NCI-H510A treated with DMSO at 0.1 percent for 48 hours (cell line): ENCODE measurements at places on chromosomes 11 and 22.

DNA sequence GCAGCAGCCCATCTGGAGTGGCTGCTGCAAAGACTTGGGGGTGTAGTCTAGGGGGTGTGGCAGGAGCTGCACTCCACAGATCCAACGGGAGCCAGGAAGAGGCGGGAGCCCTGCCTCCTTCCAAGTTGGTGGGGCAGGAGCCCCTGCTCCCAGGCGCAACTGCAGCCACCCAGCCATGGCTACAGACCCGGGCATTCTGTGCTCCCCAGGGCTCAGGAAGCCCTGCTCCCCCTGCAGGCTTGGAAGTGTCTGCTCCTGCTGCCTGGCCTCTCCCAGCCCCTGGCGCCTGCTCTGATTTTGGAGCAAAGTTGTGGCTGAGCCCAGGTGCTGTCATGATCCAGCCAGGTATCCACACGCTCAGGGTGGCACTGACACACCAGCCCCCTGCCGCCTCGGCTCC lies 58.5 kb downstream of the CCDC34 start:
- DNase-seq = no peak

- no peak for DNase-seq
These were observed 93.7 kb downstream of the FCHSD2 start for GRCh38 chr11:73048446-73048845.

DNA sequence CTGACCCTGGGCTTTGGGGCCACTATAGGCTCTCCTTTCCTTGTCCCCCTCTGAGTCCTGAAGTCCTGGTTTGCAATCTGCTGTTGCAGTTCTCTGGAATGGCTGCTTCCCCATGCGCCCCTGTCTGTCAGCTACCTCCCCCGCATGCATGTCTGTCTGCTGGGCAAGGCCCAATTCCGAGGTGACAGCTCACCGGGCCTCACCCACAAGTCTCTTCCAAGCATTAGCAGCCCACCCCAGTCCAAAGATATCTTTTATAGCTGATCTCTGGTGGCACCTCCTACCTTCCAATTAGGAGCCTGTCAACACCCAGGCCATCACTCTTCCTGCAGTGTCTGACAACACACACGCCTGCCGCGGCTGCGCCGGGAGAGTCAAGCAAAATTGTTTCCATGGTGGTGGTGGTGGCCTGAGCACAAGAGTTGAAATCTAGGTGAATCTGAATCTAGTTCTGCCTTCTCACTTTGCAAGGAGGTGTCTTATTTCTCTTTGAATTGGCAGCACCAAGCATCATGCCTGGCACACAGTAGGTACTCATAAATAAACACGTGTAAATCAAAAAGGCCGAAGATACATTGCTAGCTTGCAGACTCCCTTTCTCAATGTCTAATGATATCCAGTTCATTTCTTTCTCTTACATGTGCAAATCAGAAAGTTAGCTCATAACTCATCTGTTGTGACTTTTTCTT lies 1.2 kb upstream of the LMO2 start:
- no peak for DNase-seq

- DNase-seq = no peak
These were observed 143.4 kb downstream of the CRYBB2 start for GRCh38 chr22:25362883-25363240.

- no peak for DNase-seq
These were observed 15.9 kb downstream of the OSBPL5 start for GRCh38 chr11:3148990-3149851.

DNA sequence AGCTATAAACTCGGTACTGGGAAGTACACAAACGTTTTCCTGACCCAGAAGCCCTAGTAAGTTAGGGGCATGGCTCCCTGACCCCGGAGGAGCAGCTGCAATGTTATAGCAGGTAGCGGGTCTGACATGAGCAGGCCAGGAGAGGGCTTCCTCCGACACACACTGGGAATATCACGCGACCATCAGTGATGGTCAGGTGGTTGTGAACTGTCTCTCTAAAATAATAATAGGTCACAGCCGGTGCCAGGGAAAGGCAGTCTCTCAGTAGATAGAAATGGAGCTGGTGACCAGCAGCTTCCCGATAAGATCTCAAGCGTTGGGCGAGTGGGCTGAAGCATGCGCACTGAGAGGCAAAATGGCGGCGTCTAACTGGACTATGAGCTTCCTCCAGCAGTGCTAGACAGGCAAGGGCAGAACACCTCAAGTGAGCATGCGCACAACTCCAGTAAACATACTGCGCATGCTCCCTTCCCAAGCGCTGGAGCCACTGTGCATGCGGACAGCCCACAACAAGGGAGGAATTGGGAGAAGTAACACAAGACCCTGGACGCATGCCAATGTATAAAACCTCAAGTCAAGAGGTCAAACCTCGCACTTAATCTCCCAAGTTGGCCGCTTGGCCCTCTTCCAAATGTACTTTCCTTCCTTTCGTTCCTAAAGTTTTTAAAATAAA lies 22.3 kb upstream of the TESMIN start:
- DNase-seq = no peak

DNA sequence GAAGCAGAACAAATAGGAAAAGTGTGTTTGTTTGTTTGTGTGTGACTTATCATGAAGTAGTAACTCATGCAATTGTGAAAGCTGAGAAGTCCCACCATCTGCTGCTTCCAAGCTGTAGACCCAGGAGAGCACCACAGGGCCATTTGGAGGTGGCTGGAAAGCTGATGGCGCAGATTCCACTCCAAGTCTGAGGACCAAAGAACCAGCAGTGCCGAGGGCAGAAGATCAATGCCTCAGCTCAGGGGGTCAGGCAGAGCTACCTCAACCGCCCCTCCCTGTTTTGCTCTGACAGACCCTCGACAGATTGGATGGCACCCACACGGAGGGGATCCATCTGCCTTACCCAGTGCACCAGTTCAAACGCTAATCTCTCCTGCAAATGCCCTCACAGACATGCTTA lies 896.2 kb downstream of the BRD1 start:
- DNase-seq = no peak

- DNase-seq = no peak
These were observed 887.0 kb downstream of the KCNA4 start for GRCh38 chr11:29129844-29130243.
